Activated T-cell treated with anti-CD3 and anti-CD28 coated beads, Interleukin-2, amount 50 U/mL, for 72 hours (primary cell): ENCODE measurements at places on chromosomes 7 and 10. TPM values are rescaled to one million over a fixed set of nuclear protein-coding genes. Genes with fewer than 3 reads are reported as not detected.

DNA sequence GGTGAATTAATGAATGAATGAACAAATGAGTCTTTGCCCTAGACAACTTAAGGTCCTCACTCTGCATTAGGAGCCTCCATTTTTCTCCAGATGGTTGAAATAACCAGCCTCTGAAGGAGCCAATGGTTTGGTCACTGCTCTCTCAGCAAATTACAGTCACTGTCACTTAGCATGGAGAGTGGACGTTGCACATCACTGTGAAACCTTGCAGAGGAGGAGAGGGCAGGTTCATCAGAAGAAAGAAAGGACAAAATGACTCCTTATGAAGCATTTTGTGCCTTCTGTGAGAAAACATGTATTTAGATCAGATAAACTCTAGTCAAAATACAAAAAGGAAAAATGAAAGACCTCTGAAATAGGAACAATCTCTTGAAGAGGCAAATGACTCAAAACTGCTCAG is 6.6 kb upstream of the ATP6V0A4 start:
- no peaks in the 10 kb centered on the region for H3K36me3 ChIP-seq
- no peak overlapping the region for H3K27ac ChIP-seq
- no peaks in the 10 kb centered on the region for H3K27me3 ChIP-seq
- no peak for DNase-seq
- no peak overlapping the region for H3K4me3 ChIP-seq
- peaks cover 10% of the 10 kb centered on the region for H3K4me1 ChIP-seq

- H3K27ac ChIP-seq, result no peak overlapping the region
- DNase-seq, result no peak
- no peaks in the 10 kb centered on the region for H3K4me1 ChIP-seq
- no peak overlapping the region for H3K4me3 ChIP-seq
Measured at GRCh38 chr7:157730614-157731013, 393.8 kb downstream of the DNAJB6 start.

GRCh38 chr10:124125305-124126116 is 32.1 kb upstream of the CHST15 start:
- DNase-seq, result no peak
- no peaks in the 10 kb centered on the region for H3K36me3 ChIP-seq
- H3K27ac ChIP-seq, result no peak overlapping the region
- H3K4me3 ChIP-seq, result no peak overlapping the region

DNA sequence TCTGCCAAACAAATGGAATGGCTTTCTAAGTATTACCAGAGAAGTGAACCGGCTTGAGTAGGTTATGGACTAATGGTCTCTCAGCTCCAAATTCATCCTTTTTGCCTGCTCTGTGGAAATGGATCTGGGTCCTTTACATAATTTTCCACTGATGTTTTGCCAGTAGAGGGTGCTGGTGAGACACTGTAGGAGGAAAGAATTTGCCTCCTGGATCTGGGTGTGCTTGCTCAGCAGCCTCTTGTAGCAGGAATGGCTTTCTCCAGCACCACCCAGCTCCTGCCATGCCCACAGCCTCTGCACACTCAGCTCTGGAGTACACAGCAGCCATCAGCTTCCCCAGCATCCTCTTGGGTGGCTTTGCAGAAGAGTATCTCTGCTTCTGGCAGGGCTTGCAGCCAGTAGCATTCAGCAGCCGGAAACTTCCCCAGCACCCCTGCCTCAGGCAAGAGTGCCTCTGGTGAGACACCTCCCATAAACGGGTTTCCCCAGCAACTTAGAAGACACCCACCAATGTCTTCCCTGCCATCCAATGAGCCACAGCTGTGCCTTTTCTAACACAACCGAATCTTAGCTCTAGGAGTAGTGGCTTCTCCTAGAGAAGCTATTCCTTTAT is 235.0 kb upstream of the PLPP4 start:
- H3K36me3 ChIP-seq, result no peaks in the 10 kb centered on the region
- no peaks in the 10 kb centered on the region for H3K4me1 ChIP-seq
- no peak overlapping the region for H3K27ac ChIP-seq
- DNase-seq, result peak; percentile 37
- H3K4me3 ChIP-seq, result no peak overlapping the region

GRCh38 chr10:123551259-123551658 is 114.9 kb upstream of the GPR26 start:
- H3K27ac ChIP-seq, result no peak overlapping the region
- H3K36me3 ChIP-seq, result no peaks in the 10 kb centered on the region
- H3K4me3 ChIP-seq, result no peak overlapping the region

- DNase-seq, result no peak
- H3K4me1 ChIP-seq, result no peaks in the 10 kb centered on the region
- no peak overlapping the region for H3K27ac ChIP-seq
- H3K4me3 ChIP-seq, result no peak overlapping the region
Measured at GRCh38 chr7:92330835-92331438, 85.2 kb downstream of the ANKIB1 start.

GDF2 gene
- total RNA-seq, result not detected

GPC2 gene
- total RNA-seq, result 14.2 TPM

CASD1 gene
- 15.8 TPM for total RNA-seq

OR2AE1 gene
- total RNA-seq, result 0.46 TPM
